GM19239 (cell line): ENCODE measurements at places on chromosomes 6 and 20.
A peak's percentile ranks its signal among the peaks of the same experiment; 100 is the strongest.

- no peak for DNase-seq
Observed at GRCh38 chr6:795046-795685, 102.2 kb upstream of the EXOC2 start.

GRCh38 chr6:37284781-37285180 lies 26.8 kb upstream of the TMEM217 start:
- DNase-seq: no peak

- no peak for DNase-seq
Observed at GRCh38 chr6:56936466-56936865, 18.4 kb upstream of the BEND6 start.

DNA sequence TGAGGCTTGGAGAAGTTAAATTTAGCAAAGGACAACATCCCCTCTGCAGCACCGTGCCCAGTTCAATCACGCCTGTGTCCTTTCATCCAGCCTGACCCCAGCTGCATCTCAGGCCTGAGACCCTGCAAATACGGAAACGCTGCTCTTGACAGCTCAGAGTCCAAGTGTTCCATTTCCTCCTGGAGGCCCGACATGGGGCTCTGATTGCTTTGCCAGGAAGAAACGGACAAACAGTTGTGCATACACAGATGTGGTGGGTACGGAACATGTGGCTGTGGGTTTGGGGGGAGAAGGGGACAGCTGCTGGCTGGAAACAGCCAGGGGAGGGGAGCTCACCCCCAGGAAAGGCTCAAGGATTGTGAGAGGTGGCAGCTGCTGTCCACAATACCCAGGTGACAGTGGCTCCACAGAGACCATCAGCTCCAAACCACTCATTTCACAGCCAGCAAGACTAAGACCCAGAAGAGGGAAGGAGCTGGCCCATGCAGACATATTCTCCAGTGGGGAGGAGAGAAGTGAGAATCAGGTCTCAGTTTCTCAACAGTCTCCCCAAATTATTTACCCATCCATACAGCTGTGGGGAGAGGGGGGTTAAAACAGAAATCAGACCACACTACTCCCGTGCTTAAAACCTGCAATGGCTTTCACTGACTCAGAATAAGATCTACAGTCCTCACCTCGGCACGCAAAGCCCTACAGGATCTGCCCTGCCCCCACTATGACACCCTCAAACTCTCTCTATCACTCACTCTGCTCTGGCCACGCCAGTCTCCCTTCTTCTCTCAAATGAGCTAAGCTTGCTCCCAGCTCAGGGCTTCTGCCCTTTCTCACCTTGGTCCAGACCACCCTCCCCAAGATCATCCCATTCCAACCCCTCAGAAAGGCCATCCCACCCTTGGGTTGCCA lies 89.1 kb downstream of the PREX1 start:
- DNase-seq: peak; percentile 52

DNA sequence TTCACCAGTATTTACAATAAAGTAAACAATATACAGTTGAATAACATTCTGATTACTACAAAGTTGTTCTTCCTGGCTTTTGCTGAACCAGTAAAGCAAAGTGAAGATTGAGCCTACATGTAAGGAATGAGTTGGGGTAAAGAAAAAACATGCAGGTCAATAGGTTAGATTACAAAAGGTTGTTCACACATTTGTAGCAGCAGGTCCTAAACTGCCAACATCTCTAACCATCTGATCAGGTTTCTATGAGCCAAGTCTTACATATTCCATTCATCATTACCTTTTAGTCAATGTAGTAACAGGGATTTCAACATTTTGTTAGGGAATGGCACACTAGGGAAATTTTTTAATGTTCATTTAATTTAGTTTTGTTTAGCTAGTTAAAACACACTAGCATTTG lies 9.3 kb upstream of the CALHM6 start:
- DNase-seq: no peak

DNA sequence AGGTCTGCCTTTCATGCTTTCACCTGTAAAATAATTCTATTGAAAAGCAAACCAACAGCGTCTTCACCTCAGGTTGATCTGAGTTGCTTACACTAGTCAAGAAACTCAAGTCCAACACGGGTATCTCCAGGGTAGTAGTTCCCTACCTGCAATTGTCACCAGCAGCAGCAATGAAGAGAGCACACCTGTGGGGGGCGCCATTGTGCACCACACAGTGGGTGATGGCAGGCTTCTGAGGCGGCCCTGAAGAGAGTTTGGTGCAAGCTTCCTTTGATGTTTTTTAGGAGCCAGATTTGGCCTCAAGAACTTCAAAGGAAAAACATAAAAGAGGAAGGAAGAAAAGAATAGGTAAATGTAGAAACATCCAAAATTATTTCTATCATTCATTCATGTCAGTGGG lies 45.1 kb downstream of the KIAA0319 start:
- DNase-seq: no peak
